ENCODE measurements at places on chromosomes 6 and 20.

GRCh38 chr20:37535443-37536132 lies 7.9 kb upstream of the BLCAP start:
- no peak for DNase-seq

GRCh38 chr6:2222275-2222842 lies 23.0 kb downstream of the GMDS start:
- no peak for DNase-seq

GRCh38 chr6:36023996-36024795 lies at the start of gene SLC26A8:
SLC26A8 (minus strand) TSS chr6:36024641; CDS start chr6:36019707, 4,934 bp downstream.
- DNase-seq, result no peak

DNA sequence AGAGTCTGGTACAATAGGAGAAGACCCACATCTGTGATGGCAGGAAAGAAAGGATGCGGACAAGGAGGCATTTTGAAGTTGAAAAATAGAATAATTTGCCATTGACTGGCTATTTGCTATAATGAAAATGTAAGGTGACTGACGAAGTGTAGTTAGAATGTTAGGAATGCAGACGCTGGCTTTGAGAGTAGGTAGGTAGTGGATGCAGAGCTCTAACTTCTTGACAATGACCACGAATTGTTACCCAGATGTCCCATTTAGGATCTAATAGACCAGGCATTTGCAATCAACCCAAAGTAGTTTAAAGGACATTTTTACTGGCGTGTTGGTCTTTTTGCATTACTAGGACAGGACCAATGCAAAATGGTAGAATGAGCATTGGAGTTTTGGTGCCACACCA lies 14.2 kb downstream of the MLIP start:
- DNase-seq, result no peak

DNA sequence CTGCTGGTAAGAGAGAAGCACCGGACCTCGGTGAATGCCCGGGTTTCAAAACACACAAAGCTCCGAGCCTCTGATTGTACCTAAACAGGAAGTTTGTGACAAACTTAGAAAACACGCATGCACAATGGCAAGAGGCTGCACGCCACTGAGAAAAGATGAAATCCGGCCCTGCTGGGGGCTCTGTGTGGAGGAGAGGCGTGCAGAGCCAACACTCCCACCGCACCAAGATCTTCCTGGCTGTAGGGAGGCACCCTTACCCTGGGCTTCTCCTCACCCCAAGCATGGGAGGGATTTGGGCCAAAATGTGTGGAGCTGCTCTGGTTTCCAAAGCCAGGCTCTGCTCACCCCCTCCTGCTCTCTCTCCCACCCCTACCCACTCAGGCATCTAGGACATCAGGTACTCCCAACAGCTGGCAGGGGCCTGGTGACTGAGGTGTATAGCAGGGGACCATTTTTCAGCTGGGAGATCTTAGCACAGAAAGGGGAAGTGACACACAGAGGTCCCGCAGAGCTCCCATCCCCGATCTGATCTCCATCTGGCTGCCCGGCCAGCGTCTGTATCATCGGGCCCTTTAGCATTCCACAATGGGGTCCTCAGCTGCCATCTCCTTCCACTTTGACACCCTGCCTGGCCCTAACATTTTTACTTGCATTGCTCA lies 84.2 kb downstream of the TRERF1 start:
- DNase-seq, result no peak

- no peak for DNase-seq
Measured at GRCh38 chr20:44495802-44496481, 20.3 kb downstream of the TTPAL start.

- no peak for DNase-seq
Measured at GRCh38 chr6:81753711-81754577, 1.5 kb upstream of the TENT5A start.

DNA sequence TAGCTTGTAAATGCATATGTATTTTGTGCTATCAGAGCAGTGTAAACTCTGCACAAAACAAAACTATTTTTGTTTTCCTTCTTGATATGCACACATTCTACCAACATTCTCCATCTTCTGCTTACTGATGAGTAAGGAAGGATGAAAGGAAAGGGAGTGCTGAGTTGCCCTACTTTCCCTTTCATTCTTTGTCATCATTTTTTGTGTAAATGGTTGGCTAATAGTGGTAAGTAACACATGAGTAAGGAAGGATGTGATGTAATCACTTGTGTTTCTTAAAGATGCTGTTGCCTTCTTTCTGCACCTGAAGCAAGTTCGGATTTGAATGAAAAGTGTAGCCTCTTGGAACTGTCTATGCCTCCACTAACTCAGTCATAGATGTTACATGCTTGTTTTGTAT lies 4.6 kb upstream of the REV3L start:
- DNase-seq, result no peak

GRCh38 chr6:53692172-53692571 lies 26.6 kb upstream of the KLHL31 start:
- no peak for DNase-seq

DNA sequence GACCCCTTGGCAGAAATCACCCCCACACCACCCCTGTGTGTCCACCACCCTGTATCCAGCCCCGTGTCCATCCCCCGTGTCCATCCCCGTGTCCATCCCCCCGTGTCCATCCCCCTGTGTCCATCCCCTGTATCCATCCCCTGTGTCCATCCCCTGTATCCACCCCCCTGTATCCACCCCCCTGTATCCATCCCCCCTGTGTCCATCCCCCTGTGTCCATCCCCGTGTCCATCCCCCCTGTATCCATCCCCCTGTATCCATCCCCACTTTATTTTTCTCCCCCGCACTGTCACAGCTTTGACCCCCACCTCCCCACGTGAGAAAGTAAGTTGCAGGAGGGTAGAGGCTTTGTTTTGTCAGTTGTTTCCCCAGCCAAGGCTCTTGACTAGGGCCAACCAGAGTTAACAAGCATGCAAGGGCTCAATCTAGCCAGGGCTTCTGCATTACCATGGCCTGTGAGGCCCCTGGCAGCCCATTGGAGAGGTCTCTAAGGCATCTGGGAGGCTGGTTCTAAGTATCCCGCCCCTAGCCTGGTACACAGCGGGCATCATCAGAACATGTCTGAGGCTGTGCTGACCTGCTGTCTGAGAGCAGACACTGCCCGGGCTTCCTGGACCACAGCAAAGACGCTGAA lies 18.1 kb upstream of the SIRPA start:
- DNase-seq, result no peak

- no peak for DNase-seq
Measured at GRCh38 chr6:138454981-138455706, 44.1 kb downstream of the NHSL1 start.

DNA sequence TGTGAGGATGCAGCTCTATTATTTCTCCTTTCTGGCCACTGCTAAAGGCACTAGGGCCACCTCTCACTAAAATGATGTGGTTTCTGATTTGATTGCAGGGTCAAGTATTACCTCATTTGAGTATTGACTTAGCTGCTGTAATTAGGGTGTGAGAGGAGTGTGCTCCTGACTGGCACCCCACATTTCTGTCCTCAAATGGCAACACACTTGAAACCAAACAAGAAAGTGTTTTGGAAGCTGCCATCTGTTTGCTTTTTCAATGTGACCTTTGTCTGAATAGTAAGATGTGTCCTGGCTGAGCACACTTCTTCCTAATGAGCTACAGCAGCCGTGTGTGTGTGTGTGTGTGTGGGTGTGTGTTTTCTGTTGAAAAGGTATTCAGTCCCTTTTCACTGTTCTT lies 62.8 kb upstream of the SCP2D1 start:
- DNase-seq, result no peak

DNA sequence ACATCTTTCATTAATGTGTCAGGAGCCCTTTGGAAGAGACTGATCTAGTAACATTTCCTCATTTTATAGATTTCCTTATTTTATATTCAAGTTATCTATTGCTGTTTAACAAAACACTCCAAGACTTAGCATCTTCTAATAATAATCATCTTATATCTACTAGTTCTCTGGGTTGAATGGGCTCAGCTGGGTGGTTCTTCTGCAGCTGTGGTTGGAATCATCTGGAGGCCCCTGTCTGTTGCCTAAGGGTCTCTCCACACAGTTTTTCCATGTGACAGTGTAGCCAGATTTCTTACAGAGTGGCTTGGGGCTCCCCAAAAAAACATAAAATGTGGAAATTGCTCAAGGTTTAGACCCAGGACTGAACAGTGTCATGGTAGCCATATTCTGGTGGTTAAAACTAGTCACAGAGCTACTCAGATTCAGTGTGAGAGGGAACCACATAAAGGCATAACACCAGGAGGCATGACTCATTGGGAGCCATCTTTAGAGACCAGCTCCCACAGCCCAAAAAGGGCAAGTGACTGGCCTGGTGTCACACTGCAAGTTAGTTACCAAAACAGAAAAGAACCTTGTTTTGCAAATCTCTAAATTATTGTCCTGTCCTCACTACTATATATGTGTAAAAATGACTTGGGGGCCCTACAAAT lies 11.5 kb downstream of the SLC2A10 start:
- no peak for DNase-seq

- no peak for DNase-seq
Measured at GRCh38 chr6:39980839-39981580, 46.7 kb upstream of the MOCS1 start.

DNA sequence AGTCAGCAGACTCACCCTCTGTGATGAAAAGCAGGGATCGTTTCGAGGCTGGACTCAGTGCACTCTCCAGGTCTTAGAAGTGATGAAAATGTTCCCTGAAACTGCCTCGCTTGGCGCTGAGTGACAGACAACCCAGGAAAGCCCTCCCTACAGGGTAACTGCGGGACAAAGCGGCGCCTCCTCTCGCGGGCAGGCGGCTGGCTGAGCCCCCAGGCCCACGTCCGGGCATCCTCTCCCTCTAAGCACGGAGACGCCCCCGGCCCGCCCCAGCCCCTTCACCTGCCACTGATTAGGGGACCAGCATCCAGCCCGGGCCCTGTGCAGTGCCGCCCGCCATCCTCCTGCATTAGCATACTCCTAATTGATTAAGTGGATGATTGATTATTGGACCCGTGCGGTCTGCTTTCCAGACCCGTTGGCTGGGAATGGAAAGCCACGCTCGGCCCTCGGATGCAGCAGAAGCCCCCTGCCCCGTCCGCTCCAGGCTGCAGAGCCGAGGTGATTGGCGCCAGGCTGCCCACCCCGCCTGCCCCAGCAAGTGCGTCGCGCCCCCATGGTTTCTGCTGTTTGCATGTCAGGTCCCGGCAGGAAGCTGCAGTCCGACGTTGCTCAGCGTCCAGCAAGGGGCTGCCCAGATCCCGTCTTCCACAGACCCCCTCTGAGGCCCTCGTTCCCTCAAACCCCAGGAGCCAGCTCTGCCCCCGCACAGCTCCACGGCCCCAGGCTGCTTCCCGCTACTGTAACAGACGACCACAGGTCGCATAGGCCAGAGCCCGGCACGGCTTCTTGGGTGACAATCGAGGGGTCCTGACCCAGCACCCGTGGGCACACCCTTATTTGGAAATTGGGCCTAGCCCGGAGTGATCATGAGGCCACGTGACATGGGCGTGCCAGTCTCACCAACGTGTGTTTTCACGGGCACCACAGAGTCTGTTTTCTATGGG lies 131.6 kb downstream of the DLL1 start:
- no peak for DNase-seq

DNA sequence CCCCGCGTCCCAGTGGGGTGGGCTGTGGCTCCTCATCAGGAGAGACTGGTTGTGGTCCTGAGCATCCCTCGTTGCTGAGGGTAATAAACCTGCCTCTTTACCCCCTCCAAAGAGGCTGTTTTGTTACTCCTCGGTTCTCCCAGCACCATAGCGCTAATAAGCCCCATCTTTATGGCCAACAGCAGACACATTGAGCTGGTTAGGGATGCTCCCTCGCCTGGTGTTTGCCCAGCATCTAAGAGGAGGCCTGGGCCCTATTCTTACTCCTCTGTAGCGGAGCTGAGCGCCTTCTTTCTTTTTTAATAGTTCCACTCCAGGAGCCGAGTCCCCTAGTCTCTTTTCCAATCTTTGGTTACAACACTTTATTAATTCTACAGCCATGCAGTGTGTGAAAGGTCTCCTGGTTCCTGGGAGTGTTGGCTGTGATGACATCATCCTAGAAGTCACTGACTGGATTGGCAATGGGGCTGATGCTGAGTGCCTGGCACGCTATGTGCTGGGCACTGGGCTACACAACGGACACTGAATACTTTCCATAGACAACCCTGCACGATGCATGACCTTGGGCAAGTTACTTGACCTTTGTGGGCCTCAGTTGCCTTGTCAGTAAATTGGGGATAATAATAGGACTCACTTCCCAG lies 50.6 kb upstream of the CCDC167 start:
- DNase-seq, result no peak

DNA sequence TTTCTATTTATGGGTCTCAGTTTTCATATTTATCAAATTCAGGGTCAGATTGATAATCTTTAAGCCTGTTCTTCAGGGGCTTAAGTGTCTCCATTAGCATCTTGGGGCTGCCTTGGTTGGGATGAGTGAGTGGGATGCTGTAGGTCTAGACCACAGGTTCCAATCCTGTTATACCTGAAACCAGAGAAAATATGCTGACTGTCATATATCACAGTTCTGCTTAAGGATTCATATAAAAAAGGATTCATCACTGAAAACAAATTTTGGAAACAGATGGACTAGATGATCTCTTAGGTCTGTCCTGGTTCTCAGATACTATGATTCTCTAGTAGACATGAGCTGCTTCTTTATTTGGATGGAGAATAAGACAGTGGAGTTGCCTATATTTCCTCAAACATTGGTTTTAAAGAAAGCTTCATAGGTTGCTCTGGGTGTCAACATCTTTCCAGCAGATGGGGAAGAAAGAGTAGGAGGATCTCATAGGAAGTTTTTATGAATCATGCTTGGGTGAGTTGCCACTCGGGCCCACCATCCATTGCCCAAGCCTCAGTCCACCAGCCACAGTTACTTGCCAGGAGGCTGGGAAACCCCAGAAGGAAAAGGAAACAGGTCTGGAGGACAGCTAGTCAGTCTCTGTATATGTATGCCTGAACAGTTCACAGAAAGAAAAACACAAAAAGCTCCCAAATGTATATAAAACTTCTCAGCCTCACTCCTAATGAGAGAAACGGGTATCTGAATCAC lies 42.9 kb upstream of the MAP7 start:
- DNase-seq, result peak; percentile 45

DNA sequence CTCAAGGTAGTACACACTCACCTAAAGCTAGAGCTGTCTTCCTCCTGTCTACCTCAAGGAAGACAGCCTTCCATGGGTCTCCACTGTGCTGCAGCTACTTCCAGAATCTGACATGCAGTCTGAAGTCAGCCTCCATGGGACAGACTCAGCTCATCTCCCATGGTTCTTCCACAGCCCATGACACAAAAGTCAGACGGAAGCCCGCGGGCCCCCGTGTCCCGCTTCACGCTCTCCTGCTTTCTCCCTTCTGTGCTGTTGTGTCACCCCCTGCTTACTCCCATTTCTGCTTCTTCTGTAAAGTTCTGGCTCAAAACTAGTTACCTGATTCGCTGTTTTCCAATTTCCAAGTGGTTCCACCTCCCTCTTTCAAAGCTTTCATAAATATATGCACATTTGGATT lies 184.5 kb downstream of the SYNE1 start:
- DNase-seq, result no peak

Data from pulmonary artery endothelial cell (primary cell).